ENCODE measurements at places on chromosomes 11 and 22.

DNA sequence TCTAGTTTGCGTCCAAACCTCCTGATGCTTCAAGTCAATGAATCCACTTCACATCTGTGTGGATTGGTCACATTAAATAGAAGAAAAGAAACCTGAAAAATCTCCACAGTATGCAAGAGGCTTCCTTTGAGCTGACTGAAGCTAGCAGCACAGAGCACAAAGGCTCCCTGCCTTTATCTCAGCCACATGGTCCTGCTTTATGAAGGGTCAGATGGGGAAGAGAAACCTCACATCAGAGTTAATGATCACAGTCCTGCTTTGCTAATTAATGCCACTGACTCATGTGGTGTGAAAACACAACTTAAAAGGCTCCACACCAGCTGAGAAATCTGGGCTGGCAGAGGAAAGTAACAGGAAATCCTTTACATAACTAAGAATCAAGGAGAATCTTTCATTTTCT, 1291.0 kb downstream of the LRRC4C start:
- DNase-seq, result no peak

- no peak for DNase-seq
Observed at GRCh38 chr11:107713009-107713408, 1.2 kb upstream of the SLN start.

GRCh38 chr11:79054636-79055035, 386.2 kb downstream of the TENM4 start:
- no peak for DNase-seq

GRCh38 chr11:94623120-94623735, 56.1 kb downstream of the PIWIL4 start:
- no peak for DNase-seq

DNA sequence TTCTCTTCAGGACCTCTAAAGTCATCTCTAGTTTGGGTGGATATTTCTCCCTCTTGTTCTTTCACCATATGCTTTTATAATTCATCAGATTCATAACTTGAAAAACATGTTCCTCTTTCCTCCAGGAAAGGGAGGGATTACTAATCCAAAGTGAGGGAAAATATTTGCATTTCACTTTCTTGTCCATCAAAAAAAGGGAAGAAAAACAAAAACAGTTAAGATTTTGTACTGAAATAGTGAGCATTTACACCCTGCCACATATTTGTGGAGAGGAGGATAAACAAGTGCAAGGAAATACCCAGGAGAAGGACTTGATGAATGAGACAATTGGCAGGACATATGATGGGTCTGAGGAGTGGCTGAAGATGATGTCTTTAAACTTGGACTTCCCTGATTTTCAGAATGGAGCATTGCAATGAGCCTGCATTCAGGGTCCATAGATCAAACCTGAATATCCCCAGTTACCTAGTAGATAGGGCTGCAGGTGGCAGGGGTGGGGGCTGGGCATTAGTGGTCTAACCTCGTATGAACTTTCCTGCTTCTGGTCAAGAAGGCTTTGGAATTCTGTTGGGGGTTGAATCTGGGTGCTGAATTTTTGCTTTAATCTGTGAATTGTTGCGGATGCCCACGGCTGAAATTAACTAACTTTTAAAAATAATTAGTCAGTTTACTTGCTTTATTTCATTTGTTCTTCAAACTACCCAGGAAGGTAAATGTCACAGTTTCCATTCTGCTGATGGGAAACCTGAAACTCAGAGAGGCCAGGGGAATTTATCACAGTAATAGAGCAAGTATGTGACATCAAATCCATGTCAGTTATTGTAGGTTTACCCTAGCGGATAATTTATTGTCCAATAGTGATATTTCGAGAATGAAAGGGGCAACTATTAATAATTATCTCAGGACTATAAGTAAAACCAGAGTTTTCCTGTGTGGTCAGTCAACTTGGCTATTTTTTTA, 36.9 kb upstream of the TMEM123 start:
- DNase-seq, result no peak

GRCh38 chr11:1042626-1043562, 6.4 kb upstream of the MUC6 start:
- no peak for DNase-seq

DNA sequence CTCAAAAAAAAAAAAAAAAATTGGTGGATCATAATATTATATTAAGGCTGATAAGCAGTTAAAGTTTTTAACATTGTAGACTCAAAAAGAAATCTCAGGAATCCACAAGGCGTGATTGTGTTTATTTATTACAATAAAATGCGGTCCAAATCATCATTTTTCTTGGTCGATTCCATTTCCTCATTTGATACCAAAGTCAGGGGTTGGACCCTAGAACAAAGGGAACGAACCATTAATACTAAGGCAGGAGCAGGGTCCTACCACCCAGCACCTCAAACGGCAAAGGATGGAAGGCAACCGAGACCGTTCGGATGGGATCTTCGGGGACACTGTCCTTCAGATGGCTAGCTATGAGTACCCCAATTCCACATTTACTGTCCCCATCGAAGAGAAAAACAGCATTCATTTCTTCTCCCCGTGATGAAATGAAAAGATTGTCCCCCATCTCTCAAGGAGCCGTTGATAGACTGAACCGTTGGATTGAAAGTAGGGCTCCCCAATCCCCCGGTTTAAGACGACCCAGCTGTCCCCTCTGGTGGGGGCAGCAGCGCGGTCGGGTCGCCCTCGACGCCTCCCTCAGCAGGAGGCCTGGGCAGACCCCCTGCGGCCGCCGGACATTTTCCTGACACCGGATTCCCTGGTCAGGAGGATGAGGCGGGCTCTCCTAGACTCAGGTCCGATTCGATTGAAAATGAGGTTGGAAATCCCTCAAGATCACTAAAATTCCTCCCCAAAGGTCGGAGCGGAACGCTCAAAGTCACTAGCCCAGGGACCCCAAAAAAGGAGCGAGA, 607 bp downstream of the DMC1 start:
- no peak for DNase-seq

GRCh38 chr11:87428266-87428665, 390.5 kb downstream of the TMEM135 start:
- no peak for DNase-seq

DNA sequence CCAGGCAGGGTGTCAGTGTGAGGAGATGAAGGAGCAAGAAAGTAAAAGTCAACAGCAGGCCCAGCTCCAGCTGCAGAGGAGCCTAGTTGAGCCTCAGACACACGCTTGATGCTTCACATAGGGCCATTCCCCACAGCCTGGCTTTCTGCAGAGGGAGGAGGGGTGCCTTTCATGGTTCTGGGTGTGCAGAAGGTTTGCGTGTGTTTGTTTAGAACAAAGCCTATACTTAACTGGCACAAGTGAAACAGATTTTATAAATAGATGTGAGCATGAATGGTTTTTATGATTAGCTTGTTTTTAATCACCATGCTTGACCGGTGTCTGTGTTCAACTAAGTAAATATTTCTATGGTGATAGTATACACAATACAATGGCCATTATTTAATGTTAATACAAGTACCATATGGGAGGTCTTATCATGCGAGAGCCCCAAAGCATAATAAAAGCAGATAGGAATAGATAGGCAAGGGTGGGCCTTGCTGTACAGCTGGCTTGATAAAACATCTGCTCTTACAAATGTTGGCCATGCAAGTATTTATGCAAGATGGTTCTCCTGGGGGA, 290.2 kb downstream of the ETS1 start:
- DNase-seq, result no peak

- DNase-seq, result no peak
Observed at GRCh38 chr11:112723676-112724495, 237.3 kb upstream of the NCAM1 start.

DNA sequence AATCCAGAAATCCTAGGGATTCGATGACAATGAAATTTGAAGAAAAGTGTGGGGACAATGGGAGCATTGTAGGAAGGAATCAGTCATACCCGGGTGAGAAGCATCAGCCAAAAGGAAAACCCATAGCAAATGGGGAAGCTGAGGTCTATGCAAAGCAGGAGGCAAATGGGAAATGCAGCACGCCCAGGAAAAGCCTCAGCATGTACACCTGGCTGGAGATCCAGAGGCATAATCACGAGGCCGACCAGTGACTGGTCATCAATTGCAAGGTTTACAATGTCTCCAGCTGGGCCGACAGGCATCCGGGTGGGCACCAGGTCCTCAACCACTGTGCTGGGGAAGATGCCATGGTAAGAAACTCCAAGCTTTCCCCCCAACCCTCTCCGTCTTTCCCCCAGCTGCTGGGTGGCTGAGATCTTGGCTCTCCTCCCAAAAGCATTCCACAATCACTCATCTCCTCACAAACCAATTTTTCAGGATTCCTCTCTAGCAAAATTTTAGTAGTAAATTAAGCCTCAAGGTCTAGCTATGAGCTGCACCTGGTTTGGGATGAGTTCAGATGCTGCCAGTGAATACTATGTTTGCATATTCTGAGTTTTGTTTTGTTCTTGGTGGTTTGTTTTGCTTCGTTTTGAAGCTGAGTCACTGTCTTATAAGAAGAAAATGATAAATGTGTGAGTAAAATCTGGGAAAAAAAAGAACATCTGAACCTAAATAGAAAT, 98.0 kb upstream of the OR5AK2 start:
- DNase-seq, result no peak

DNA sequence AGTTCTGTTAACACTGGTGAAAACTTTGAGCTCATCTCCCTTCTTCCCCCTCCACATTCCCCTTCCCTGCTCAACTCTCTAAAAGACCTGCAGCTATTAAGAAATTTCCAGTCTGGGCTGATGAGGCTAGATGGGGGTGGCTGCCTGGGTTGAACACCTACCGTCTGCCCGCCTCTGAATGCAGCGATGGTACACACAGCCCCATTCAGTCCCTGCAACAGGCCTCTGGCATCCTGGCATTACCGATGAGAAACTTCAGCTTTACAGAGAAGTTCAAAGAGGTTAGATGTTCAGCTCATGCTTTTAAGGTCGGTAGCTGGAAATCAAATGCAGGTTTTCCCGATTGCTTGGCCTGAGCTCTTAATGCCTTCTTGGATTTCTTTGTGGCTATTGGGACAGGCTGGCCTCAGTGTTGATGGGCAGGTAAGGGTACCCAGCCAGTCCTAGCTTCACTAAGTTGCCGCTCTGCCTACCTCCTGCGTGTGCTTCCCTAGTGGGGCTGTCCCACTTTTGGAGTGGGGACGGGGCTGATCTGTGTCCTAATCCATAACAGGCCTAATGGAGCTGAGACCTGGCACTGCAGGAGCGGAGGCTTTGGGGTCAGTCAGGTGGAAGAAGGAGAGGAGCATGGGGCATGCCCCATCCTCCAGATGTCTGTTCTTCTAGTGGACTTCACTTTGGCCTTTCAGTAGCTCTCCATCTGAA, 49.1 kb downstream of the ZBTB16 start:
- DNase-seq, result no peak

DNA sequence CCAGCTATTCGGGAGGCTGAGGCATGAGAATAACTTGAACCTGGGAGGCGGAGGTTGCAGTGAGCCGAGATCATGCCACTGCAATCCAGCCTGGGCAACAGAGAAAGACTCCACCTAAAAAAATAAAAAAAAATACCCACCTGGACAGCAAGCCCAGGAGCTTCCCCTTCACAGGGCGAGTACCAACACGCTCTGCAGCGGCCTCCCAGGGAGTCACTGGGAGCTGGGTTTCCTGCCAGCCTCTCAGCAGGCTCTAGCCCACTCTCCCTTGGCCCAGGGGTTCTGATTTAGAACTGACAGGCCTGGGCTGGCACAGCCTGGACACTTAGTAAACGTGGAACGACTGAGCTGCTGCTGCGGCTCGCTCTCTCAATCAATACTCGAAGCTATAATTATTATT, 2.0 kb upstream of the CABP7 start:
- DNase-seq, result no peak

DNA sequence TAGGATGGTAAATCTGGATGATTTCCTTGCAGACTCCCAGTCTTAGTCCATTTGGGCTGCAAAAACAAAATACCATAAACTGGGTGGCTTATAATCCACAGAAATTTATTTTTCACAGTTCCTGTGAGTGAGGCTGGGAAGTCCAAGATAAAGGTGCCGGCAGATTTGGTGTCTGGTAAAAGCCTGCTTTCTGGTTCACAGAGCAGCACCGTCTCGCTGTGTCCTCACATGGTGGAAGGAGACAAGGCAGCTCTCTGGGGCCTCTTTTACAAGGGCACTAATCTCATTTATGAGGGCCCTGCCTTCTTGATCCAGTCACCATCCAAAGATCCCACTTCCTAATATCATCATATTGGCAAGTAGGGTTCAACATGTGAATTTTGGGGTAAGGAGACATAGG, 8.9 kb downstream of the USP47 start:
- DNase-seq, result no peak

- DNase-seq, result no peak
Observed at GRCh38 chr11:46889251-46889650, 29.1 kb downstream of the LRP4 start.

GRCh38 chr11:111297696-111298095, 650 bp upstream of the POU2AF3 start:
- no peak for DNase-seq

GRCh38 chr11:120244476-120245365, 4.8 kb downstream of the POU2F3 start:
- DNase-seq, result no peak

DNA sequence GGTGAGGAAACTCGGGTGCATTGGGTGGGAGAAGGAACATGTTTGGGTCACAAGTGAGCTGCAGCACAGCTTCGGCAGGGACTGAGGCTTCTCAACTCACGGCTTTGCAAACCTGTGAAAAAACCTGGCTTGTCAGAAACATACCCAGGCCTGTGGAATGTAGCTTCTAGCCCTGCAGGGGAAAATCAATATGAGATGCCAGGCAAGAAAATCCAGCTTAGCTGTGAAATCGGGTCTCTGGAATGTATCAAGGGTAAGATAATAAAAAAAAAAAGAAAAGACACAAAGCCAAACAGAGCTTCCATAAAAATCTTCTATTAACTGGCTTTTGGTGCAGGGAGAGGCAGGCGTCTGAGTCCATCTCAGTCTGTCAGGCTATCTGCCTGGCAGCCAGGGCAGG, 28.5 kb downstream of the UQCR10 start:
- DNase-seq, result no peak

- DNase-seq, result no peak
Observed at GRCh38 chr22:32079130-32080089, 36.3 kb downstream of the SLC5A1 start.

DNA sequence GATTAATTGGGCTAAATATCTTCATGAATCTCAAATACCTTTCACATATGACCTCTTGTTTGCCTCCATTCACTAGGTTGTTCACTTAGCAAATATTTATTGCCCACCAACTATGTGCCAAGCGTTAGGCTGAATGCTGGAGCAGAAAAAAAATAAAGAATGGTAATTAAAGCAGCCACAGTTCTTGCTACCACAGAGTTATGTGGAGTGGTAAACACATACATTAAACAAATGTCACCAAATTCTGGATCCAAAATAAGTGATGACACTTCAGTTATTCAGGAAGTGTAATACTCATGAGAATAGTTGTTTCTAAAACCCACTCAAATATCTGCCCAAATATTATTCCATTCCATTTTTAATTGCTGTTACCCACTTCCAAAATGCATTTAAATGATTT, 128.4 kb downstream of the GRIA4 start:
- no peak for DNase-seq

DNA sequence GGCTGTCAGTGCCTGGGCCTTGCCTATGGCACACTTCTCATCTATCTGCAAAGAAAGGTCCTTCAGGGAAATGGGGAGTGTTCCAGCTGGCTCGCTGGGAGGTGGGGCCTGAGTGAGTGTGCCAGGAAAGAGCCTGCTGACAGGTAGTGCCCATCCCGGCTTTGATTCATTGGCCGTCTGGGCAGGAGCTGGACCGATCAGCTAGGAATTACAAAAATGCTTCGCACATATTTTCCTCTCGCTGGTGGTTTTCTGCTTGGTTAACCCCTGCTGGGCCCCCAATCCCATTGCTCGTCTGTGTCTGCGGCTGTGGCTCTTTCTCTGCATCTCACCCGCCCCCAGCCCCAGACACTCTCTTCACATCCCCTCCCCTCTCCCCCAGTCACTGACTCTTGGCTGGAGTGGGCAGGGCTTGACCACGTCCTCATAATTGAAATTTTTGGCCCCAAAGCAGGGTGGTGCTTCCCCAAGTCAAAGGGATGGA, 10.8 kb downstream of the LIF start:
- no peak for DNase-seq
